ENCODE measurements at places on chromosomes 3 and 15.

DNA sequence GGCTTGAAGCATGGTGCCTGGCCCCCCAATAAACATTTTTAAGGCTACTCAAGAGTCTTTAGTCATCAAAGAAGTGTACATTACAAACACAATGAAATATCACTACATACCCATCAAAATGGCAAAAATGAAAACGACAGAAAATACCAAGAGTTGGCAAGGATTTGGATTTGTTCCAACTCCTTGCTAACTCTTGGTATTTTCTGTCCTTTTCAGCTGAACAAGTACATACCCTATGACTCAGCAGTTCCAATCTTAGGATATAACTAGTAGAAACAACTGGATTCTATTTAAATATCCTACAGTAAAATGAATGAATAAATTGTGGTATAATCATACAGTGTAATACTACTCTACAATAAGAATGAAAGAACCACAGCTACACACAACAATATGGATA is 25.1 kb upstream of the GABPB1 start:
- no peak for DNase-seq

- no peak for DNase-seq
Measured at GRCh38 chr3:40718681-40719080, 193.9 kb downstream of the ZNF621 start.

GRCh38 chr3:83655083-83655482 is 1303.7 kb upstream of the CADM2 start:
- DNase-seq = no peak

DNA sequence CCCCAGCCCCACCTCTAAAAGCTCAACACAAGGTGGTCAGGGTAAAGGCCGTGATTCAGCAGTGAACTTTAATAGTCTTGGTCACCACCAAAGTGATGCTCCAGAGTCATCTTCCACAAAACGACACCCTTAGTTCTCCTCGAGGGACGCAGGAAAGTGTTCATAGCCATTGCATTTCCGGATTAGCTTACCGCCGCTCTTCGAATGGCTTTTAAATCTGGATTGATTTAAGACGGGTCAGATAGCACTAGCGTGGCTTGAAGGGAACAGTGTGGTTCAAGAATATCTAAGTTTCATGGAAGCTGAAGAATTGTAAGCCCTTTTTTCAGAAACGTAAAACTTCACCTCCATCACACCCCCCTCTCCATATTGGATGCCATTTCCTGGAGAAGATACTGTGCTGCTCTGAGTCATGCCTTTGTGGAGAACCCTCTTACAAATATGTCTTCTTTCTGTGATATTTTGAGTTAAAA is 829 bp downstream of the RNF7 start:
- no peak for DNase-seq

GRCh38 chr15:49979705-49980382 is 139.2 kb downstream of the ATP8B4 start:
- DNase-seq = no peak

DNA sequence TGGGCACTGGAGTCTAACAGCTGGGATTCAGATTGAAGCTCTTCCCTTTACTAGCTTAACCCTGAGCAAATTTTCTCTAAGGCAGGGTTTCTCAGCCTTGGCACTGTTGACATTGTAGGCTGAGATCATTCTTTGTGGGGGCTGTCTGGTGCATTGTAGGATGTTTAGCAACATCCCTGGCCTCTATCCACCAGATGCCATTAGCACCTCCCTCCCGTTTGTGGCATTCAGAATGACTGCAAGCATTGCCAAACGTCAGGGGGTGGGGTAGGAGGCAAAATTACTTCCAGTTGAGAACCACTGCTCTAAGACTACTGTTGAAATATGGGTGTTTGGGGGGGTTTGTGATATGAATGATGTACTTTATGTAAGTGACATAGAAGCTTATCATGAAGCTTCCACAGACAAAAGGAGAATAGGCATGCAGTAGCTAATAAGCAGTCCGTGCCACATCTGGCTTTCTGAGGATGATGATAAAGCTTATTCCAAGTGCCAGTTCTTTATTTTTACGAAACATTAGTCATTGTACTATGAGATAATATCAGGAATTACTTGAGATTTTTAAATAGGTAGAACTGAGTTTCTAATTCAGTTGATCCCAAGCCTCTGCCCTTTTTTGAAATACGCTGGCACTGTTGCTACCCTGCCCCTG is 39.3 kb downstream of the NKIRAS1 start:
- DNase-seq = no peak

- no peak for DNase-seq
Measured at GRCh38 chr15:39034816-39035215, 470.2 kb upstream of the RASGRP1 start.

GRCh38 chr15:101127506-101128076 is 124.3 kb downstream of the CHSY1 start:
- no peak for DNase-seq

GRCh38 chr3:46947981-46948791 is 28.4 kb downstream of the CCDC12 start:
- DNase-seq = no peak

DNA sequence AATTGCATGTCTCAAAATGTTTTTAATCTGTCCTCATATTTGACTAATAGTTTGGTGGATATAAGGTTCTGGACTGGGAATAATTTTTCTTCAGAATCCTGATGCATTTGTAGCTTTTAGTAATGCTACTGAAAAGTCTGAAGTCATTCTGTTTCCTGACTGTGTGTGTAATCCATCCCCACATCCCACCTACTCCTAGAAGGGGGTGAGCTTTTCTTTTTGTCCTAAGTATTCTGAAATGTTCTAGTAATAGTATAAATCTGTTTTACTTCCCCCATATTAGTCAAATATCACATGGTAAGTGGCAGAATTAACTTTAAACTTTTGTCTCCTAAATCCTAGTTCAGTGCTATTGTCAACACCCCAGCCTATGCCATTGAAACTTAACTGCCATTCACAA is 162.8 kb downstream of the GREM1 start:
- DNase-seq = no peak

GRCh38 chr3:73148682-73149081 is 87.2 kb downstream of the EBLN2 start:
- no peak for DNase-seq

Data from NCI-H2107 (cell line).